CD4-positive, alpha-beta T cell (primary cell): ENCODE measurements at places on chromosomes 6 and 20. TPM values are rescaled to one million over a fixed set of nuclear protein-coding genes. Genes with fewer than 3 reads are reported as not detected.

HTR1E gene
- total RNA-seq = not detected

PEDS1 gene
- 21.3 TPM for total RNA-seq

ISM1 gene
- total RNA-seq = 1.1 TPM

RPRD1B gene
- 55.7 TPM for total RNA-seq

ARMC2 gene
- total RNA-seq = 5.2 TPM

PANK2 gene
- total RNA-seq = 51.1 TPM

DDX43 gene
- 2.5 TPM for total RNA-seq

HRH3 gene
- total RNA-seq = not detected

DEFB116 gene
- total RNA-seq = not detected

DNA sequence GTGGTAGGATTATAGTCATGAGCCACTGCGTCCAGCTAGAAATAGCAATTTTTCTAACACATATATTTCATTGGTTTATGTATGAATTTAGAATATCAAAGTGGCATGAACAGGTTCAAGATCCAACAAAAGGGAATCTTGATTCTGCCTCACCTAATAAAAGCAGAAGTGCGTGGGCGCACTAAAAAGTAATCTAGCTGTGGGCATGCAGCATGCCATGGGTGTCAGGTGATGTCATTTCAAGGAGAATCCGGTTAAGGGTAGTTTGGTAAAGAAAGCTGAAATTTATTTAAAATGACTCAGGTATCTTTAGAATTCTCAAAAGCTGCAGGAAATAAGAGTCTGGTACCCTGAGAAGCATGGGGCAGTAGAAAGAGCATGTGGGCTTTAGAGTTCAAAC, 17.6 kb downstream of the LRRN4 start:
- H3K36me3 ChIP-seq = peaks cover 74% of the 10 kb centered on the region
- H3K27me3 ChIP-seq = no peaks in the 10 kb centered on the region
- no peak overlapping the region for H3K27ac ChIP-seq
- no peaks in the 10 kb centered on the region for H3K4me1 ChIP-seq
- H3K4me3 ChIP-seq = no peak overlapping the region

DNA sequence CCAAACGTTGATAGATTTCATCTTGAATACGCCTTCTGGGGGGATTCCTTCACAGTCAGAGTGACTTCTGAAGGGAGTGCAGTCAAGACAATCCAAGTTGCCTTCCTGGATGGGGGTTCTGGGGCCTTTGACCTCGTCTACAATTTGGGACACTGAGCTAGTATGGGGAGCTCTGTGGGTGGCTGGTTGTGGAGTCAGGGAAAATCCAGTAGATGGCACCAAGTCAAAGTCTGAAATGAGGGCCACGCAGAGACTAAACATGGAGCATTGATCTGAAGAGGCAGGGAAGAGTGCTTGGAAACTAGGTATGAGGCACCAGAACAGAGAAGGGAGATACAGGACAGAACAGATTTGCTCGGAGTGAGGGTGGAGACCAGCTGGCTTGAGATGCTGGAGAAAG, 43.6 kb upstream of the CCN6 start:
- DNase-seq = peak; percentile 12
- peaks cover 6% of the 10 kb centered on the region for H3K4me1 ChIP-seq
- no peak overlapping the region for H3K4me3 ChIP-seq
- H3K27ac ChIP-seq = no peak overlapping the region
- no peaks in the 10 kb centered on the region for H3K36me3 ChIP-seq

DNA sequence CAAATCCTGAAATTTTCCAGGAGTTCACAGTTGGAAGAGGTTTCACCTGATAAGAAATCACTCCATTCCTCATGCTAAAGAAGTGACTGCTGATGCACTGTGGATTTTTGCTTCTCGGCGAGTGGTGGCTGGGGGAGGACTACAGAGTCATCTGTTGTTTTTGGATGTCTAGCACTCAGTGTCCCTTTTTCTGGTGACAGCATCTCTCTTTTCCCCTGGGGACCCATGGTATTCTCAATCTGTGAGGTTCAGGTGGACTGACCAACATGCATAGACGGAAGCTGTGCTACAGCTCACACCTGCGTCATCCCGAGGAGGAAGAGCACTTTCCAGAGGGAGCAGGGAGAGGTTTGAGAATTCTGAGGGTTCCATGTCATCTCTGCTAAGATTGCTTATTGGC, 42.7 kb upstream of the ZNF831 start:
- H3K27ac ChIP-seq = peak overlapping the region; percentile 85
- no peak overlapping the region for H3K4me3 ChIP-seq
- DNase-seq = no peak
- H3K27me3 ChIP-seq = no peaks in the 10 kb centered on the region
- peaks cover 85% of the 10 kb centered on the region for H3K4me1 ChIP-seq
- H3K36me3 ChIP-seq = no peaks in the 10 kb centered on the region

GRCh38 chr20:21101932-21102575, 4.1 kb downstream of the LINC00237 start:
- no peaks in the 10 kb centered on the region for H3K36me3 ChIP-seq
- peaks cover 90% of the 10 kb centered on the region for H3K27me3 ChIP-seq
- peak overlapping the region; percentile 68 for H3K4me3 ChIP-seq
- DNase-seq = no peak
- peaks cover 68% of the 10 kb centered on the region for H3K4me1 ChIP-seq

DNA sequence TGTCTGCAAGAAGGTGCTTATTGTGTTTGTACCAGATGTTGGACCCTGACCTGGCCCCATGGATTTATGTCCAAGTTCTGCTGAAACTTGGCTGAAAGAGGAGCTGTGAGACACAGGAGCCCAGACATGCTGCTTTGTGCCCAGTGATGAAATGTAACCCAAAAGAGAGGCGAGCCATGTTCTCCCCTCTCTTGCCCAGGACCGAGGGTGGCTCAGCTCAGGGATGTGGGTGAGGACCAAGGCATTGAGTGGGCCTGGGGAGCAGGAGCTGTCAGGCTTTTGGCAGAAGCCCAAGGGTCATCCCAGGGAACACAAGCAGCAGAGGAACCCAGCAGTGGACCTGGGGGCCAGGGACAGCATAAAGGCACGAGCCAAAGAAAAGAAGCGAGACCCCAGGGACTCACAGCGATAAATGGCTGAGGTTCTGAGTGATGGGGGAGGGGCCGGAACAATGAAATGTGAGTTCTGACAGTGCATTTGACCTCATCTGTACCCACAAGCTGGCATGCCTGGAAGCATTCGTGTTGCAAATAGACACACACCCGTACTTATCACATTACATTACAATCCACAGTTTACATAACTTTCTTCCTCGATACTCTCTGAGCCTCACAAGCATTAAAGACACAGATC, 363.4 kb upstream of the JARID2 start:
- DNase-seq = no peak
- H3K27me3 ChIP-seq = no peaks in the 10 kb centered on the region
- H3K36me3 ChIP-seq = no peaks in the 10 kb centered on the region

- H3K27ac ChIP-seq = no peak overlapping the region
- no peak overlapping the region for H3K4me3 ChIP-seq
- no peak for DNase-seq
- H3K27me3 ChIP-seq = no peaks in the 10 kb centered on the region
These were observed 54.9 kb downstream of the TENT5A start for GRCh38 chr6:81697559-81697958.

DNA sequence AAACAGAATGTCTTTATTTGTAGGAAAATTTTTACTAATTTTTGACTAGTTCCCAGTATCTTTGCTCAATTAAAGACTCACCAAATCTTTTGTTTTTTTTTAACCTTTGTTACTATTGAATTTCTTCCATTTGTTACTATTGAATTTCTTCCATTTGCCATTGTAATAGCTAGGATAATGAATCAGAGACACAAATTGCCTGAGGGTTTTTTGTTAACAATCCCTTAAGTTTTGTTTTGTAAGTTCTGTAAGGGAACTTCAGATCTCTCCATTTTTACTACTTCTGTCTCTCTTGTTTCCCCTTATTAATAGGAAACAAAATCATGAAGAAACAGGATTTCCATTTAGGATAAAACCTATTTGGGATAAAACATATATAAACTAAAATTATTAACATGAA, 104.3 kb downstream of the MAP3K4 start:
- no peak overlapping the region for H3K27ac ChIP-seq
- no peaks in the 10 kb centered on the region for H3K27me3 ChIP-seq
- no peak overlapping the region for H3K4me3 ChIP-seq
- no peak for DNase-seq

- no peak for DNase-seq
- H3K27ac ChIP-seq = no peak overlapping the region
- H3K27me3 ChIP-seq = no peaks in the 10 kb centered on the region
- H3K4me1 ChIP-seq = no peaks in the 10 kb centered on the region
These were observed 77.2 kb downstream of the THBS2 start for GRCh38 chr6:169176361-169176991.

DNA sequence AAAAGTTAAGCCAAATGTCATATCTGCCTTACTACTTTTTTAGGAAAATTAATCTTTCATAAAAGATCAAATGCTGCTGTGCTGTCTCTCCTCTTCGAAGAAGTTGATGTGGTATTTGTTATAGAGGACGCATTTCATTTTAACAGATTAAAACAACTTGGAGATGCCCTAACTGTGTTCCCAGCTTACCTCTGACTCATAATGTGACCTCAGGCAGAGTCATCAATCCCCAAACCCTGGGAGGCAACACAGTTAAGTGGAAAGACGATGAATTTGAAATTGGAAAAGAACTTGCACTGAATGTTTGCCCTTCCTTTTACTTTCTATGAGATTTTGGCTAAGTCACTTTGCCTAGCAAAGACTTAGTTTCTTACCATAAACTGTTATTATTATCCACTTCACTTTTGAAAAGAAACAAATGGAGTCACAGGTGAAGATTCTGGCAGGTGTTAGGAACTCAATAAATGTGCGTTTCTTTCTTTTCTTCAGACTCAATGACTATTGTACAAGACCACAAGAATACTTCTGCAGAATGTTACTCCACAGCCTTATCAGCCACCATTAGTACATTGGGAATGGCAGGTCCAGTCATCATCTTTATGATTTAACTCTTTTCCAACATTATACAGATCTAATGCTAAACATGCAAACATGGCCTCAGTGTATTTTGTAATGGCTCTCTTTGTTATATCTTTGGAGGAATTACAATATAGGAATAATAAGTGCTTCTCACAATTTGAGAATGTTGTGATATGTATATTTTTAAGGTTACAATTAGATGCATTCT, 102.6 kb downstream of the COL21A1 start:
- H3K27ac ChIP-seq = no peak overlapping the region
- no peaks in the 10 kb centered on the region for H3K36me3 ChIP-seq
- H3K4me3 ChIP-seq = no peak overlapping the region

DNA sequence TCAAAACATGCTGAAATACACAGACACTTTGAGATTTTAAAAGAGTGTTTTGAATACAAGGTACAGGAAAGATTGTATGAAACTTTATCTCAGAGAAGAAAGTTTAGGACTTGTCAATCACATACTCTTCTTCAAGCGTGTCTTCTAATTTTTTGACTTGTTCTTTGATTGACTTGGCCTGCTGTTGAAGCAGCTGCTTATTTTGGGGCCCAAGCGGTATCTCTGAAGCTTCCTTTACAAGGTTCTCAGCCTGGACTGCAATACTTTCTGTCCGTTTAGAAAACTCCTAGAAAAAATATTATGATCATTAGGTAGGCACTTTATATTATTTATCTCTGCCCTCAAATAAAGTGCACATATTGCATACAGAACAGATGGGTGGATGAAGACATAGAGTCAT, 201.3 kb downstream of the SYNE1 start:
- no peaks in the 10 kb centered on the region for H3K4me1 ChIP-seq
- no peak for DNase-seq
- no peaks in the 10 kb centered on the region for H3K27me3 ChIP-seq
- H3K4me3 ChIP-seq = no peak overlapping the region

- H3K4me3 ChIP-seq = peak overlapping the region; percentile 40
- no peak for DNase-seq
- H3K27ac ChIP-seq = no peak overlapping the region
- peaks cover 11% of the 10 kb centered on the region for H3K4me1 ChIP-seq
- no peaks in the 10 kb centered on the region for H3K36me3 ChIP-seq
These were observed 868 bp downstream of the METTL24 start for GRCh38 chr6:110357298-110357663.

DNA sequence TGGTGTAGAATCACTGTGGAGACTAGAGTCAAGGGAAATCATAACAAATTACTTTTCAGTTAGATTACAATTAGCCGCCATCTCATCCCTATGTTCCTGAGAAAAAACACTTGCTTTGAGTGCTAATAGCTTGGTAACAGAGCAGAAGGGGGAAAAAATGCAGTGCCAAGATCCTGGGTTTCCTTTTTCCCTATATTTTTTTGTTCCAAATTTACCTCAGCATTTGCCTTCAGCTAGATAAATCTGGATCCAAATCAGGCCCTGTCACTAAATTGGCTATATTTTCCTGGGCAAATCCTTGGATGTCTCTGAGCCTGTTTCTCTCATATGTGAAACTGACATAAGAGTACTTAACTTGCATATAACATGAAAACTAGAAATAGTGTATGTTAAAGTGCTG, 86.0 kb downstream of the TENT5A start:
- DNase-seq = no peak
- H3K4me1 ChIP-seq = no peaks in the 10 kb centered on the region
- no peaks in the 10 kb centered on the region for H3K36me3 ChIP-seq
- no peak overlapping the region for H3K4me3 ChIP-seq
- no peak overlapping the region for H3K27ac ChIP-seq

DNA sequence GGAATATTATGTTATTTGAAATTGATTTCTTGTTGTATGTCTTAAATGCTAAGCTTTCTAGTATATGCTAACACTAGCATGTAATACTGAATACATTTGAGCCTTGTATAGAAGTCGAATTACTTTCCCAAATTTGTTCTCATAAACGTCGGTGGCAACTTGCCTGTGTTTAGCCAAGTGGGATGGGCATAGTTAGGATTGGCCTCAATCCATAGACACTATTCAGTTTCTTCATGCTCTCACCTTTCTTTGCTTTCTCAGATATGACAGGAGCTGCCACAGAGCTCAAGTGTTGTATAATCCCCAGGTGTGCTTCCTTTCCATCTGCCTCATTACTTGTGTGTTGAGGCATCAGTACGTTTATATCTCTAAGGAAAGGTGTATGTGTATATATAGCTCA, 19.3 kb downstream of the ZNF334 start:
- H3K27me3 ChIP-seq = peaks cover 22% of the 10 kb centered on the region
- no peaks in the 10 kb centered on the region for H3K36me3 ChIP-seq
- no peak overlapping the region for H3K27ac ChIP-seq
- DNase-seq = no peak
- no peak overlapping the region for H3K4me3 ChIP-seq

- H3K4me1 ChIP-seq = no peaks in the 10 kb centered on the region
- H3K36me3 ChIP-seq = no peaks in the 10 kb centered on the region
- no peak overlapping the region for H3K4me3 ChIP-seq
These were observed 254.6 kb upstream of the PRDM1 start for GRCh38 chr6:105831311-105832097.

DNA sequence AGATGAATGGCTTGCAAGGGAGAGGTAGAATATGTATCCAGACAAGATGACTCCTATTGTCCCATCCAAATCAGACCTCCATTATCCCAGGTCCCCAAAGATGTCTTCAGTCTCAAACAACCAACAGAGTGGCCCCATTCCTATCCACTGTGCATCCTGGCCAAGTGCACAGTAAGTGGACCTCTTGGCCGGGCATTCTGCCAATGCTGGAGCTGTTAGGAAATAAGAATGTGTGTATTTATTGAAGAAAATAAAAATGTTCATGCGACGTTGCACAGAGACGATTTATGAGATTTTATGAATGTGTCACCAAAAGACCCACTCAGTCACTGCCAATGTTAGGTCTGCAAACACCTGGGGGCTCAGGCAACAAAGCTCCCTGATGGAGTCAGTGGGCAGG, 196.0 kb downstream of the MAFB start:
- peaks cover 3% of the 10 kb centered on the region for H3K27me3 ChIP-seq
- no peak for DNase-seq

GRCh38 chr20:13355941-13356486, 134.9 kb downstream of the ISM1 start:
- H3K4me3 ChIP-seq = no peak overlapping the region
- no peaks in the 10 kb centered on the region for H3K4me1 ChIP-seq
- DNase-seq = no peak
- H3K27ac ChIP-seq = no peak overlapping the region
- no peaks in the 10 kb centered on the region for H3K27me3 ChIP-seq
